ENCODE measurements at places on chromosomes 6 and 20.

- no peak for DNase-seq
These were observed 213.6 kb upstream of the DTNBP1 start for GRCh38 chr6:15876406-15876805.

DNA sequence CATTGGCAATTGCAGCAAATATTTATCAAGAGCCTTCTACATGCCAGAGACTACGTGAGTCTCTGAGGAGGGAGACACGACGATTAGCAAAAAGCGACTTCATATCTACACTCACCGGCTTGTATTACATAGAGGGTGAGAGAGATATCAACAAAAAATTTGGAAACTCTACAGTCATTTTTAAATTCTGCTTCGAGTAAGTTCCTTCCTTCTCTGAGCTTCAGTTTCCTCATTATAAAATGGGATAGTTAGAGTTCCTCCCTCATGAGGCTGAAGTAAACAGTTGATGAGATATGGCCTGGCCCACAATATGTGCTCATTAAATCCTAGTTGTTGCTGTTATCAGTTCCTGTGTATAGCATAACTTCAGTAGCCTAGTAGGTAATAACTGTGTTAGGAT lies 64.1 kb upstream of the SIRPA start:
- DNase-seq, result no peak

GRCh38 chr6:34150766-34151165 lies 4.9 kb upstream of the GRM4 start:
- DNase-seq, result no peak

DNA sequence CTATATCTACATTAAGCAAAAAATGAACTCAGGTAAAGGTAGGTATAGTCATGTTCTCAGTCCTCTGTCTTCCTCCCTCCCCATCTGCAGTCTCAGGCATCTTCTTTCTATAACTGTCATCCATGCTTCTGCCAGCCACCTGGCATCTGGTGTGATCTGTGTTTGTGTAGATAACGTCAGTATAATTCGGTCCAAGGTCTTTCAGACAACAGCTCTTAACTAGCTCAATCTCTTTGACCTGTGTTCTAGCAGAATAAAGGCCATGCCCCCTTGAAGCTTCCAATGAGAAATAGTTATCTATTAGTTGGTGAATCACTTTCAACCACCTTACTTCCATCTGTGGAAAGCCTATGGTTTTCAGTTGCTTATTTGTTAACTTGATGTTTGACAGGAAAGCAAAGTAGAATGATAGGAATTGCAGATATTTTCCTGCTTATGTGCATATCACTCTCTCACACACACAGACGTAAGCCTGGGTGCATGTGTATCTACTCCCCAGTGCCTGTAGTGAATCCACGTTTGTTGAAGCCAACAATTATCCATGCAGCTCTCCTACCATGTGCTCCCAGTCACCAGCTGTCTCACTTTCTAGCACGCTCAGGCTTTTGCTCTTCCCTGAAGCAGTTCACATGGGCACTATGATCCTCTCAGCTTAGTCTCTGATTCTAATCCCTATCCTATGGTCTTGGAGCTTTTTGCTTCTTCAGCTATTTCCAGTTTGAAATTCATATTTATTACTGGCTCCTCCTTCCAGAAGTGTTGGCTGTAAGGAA lies 433.7 kb upstream of the MANEA start:
- DNase-seq, result no peak

GRCh38 chr6:165167861-165168260 lies 141.5 kb downstream of the C6orf118 start:
- no peak for DNase-seq

DNA sequence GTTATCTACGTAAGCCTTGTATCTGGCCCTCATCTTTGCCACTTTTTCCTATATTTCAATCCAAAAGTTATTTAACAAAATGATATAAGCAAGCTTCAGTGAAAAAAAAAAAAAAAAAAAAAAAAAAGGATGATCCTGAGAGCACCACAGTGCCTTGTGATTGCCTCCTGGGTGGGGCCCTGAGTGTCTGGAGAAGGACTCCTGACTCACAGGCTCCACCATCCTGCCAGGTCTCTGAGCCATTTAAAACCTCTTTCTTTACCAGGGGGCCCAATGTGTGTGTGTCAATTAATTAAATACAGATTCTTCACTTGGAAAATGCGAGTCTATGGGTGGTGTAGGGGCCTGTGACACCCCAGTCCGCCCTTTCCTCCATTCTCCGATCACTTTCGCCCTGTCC lies 105.2 kb downstream of the SMOC2 start:
- no peak for DNase-seq

DNA sequence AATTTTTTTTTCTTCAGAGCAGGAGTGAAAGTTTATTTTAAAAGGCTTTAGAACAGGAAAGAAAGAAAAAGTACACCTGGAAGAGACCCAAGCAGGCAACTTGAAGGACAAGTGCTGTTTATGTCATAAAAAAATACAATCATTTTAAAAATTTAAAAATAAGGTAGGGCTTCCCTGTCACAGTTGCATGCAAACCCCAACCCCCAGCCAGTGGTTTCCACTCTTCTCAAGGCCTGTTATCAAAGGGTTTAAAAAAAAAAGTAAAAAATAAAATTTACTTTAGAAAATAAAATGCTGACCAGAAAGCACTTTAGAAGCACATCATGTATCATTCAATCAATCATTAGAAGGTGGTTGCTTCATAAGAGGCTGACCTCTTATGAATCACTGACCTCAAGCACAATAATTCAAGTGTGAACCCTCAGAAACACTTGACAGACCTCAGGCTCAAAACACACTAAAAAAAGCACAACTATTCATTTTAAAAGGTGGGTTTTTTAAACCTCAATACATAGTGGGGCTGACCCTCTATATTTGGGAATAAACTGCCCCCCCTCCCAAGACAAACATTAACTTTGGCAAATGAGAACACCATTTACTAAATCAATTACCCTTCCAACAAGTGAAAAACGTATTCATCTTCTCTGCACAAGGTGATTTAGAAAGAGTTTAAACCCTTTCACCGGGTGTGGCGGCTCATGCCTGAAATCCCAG lies 15.6 kb downstream of the ILRUN start:
- no peak for DNase-seq

DNA sequence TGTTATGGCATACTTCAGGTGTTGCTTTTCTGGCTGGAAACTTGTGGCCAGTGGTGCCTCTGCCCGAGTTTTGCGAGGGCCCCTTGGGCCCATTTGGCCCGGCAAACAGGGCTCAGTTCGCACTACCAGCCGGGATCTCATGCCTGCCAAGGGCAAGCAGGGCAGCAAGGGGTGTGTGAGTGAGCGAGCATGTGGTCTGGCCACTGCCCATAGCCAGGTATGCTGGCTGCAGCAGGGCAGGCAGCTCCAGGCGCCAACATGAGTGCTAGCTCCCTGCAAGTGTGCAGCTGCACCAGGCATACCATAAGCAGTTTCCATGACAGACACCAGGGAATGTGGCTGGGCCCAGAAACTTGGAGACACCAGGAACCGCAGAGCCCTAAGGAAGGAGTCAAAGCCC lies 389.5 kb downstream of the NKAIN2 start:
- DNase-seq, result no peak

GRCh38 chr6:53758496-53758895 lies 36.3 kb upstream of the LRRC1 start:
- DNase-seq, result no peak

DNA sequence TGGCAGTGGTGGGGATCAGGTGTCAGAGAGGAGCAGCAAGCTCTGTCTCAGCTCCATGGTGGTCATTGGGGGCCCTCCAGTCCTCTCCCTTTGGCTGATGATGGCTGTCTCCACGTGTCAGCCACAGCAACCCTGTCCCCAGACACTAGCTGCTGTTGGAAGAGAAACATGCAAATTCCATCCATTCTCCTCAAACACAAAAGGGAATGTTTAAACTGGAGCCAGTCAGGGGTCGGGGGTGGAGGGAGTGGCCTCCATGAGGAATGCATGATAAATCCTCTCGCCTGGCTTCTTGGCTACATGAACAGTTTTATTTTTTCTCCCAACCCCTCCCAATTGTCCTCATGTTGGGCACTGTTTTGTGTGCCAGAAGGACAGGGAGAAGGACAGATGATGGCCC lies 86.4 kb downstream of the EDN3 start:
- DNase-seq, result no peak

- no peak for DNase-seq
These were observed 746.0 kb upstream of the ADGRB3 start for GRCh38 chr6:67888886-67889681.

GRCh38 chr6:39300739-39301138 lies 13.5 kb downstream of the KCNK17 start:
- no peak for DNase-seq

- no peak for DNase-seq
These were observed 4.3 kb downstream of the ATP5F1E start for GRCh38 chr20:59027741-59028320.

- no peak for DNase-seq
These were observed 202.6 kb upstream of the HEY2 start for GRCh38 chr6:125546841-125547251.

GRCh38 chr20:41436679-41437078 lies 70.1 kb upstream of the EMILIN3 start:
- DNase-seq, result no peak

- DNase-seq, result no peak
These were observed 33.4 kb upstream of the PRND start for GRCh38 chr20:4688305-4688704.

- no peak for DNase-seq
These were observed 31.0 kb downstream of the THEMIS start for GRCh38 chr6:127869772-127870404.

GRCh38 chr6:33490198-33490597 lies 35.8 kb downstream of the ZBTB9 start:
- DNase-seq, result no peak

DNA sequence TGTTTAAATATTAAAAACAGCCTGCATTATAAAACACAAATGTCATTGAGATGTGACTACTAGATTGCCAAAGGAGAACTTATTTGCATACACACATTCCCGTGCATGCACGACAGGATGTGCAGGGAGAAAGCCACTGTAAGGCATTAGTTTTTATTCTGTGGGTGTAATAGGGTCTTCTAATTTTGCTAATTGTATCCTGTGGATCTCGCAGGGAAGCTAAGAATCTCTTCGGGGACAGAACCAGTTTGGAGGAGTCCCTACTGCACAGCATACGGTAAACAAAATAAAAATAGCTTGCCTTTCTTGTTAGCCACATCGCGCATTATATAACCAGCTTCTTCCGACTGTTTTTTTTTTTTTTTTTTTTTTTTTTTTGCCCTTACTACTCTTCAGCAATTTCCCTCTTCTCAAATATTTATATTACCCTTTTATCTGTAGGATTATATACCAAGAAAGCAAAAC lies 2.0 kb downstream of the ATXN1 start:
- DNase-seq, result no peak

- DNase-seq, result no peak
These were observed 2.1 kb downstream of the IRF4 start for GRCh38 chr6:393391-394221.

DNA sequence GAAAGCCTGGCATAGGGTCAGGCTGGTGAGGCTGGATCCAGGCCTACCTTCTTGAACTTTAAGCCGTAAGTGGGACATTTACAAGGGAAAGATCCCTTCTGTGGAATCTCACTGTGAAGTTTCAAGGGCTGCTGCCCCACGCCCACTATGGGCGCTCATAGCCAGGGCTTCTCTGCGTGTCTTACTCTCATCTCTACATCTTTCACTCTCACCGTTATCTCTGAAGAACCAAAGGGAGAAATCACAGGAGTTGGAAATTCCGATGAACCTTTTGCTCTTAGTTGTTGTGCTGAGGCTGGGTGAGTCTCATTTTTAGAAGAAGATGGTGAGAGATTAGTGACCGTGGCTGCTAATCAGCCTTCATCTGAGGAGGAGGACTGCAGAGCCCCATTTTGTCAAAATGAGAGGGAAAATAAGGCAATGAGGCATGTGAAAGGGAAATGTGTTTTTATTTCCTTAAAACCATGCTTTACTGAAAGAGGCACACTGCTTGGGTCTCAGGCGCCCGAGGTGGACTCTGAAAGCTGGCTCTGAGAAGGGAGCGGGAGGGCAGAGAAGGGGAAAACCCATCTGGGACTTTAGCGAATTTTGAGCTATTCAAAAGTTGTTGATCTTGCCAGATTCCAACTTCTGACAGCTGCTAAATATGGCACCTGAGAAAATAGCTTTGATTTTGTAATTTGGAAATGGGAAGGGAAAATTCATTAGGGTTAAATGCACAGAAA lies 301.5 kb downstream of the CLIC5 start:
- DNase-seq, result no peak

GRCh38 chr6:25086500-25087091 lies 150.8 kb upstream of the RIPOR2 start:
- DNase-seq, result no peak

DNA sequence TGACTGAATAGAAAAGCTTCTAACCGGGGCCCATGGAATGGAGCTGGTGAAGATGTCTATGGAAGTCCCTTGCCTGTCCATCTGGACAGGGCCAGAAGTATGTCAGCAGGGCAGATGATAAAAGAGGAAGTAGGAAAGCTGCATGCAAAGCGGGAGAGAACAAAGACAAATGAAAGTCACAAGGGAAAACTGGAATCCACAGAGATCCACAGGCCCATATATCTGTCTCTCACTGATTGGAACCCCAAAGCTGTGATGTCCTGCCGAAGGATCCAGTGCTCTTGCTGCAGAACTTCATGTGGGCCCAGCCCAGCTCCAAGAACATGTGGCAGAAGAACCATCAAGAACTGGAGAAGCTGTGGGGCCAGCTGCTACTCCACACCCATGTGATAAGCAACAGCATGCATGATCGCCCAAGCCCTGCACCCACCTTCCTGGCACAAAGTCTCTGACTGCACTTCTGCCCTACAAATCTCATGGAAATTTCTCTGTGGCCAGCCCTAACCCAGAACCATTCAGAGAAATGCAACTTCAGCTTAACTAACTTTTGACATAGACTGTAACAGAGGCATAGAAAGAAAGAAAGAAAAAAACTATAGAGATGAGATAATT lies 716.0 kb downstream of the KIF16B start:
- DNase-seq, result no peak

DNA sequence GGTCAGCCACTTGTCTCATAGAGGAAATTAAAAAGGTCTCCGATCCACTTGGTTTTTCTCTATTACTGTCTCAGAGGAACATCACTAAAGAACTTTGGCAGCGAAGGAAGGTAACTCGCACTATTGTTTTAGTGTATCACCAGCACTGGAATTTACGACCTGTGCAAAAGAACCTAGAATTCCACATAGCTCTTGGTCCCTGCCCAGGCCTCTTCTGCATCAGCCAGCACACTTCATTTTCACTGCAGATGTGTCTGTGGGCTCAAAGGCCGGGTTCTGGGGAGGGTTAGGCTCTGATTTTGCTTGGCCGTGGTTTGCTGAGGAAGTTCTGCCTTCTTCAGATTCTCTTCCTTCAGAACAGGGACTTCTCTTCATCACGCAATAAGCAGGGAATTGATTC lies 102.8 kb upstream of the TMEM181 start:
- no peak for DNase-seq

DNA sequence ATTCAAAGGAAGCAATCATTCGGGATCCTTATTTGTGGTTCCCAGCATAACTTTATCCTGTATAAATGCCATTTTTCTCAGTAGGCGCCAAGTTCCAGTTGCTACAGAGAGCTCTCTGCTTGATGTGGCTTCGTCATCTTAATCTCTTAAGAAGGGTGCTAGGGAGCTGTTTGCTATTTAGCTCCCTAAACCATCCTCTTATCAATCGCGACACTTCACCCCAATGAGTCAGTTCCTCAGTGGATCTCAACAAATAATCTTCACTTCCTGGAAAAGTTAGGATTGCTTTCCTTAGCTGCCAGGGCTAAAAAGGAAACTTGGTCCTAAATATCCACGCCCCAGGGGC lies 1.3 kb upstream of the NKAIN2 start:
- DNase-seq, result no peak

- no peak for DNase-seq
These were observed 35.3 kb downstream of the C6orf52 start for GRCh38 chr6:10658910-10659698.
